HT1080 (cell line): ENCODE measurements at places on chromosomes 16 and 17. TPM values are rescaled to one million over a fixed set of nuclear protein-coding genes. Genes with fewer than 3 reads are reported as not detected.

The EPOP gene
- total RNA-seq: 3.3 and 3.9 TPM in 2 replicates

The GPR139 gene
- not detected in 2 replicates for total RNA-seq

The CD300LG gene
- total RNA-seq: not detected in 2 replicates

The FUS gene
- total RNA-seq: 21.7 and 34.0 TPM in 2 replicates
